ENCODE measurements at places on chromosomes 3 and 15.

- DNase-seq = no peak
Observed at GRCh38 chr3:113183748-113184661, 27.4 kb upstream of the BOC start.

GRCh38 chr3:187130346-187131066 lies 8.8 kb downstream of the RPL39L start:
- DNase-seq = peak; percentile 6

- no peak for DNase-seq
Observed at GRCh38 chr15:77642793-77643430, 10.2 kb upstream of the LINGO1 start.

DNA sequence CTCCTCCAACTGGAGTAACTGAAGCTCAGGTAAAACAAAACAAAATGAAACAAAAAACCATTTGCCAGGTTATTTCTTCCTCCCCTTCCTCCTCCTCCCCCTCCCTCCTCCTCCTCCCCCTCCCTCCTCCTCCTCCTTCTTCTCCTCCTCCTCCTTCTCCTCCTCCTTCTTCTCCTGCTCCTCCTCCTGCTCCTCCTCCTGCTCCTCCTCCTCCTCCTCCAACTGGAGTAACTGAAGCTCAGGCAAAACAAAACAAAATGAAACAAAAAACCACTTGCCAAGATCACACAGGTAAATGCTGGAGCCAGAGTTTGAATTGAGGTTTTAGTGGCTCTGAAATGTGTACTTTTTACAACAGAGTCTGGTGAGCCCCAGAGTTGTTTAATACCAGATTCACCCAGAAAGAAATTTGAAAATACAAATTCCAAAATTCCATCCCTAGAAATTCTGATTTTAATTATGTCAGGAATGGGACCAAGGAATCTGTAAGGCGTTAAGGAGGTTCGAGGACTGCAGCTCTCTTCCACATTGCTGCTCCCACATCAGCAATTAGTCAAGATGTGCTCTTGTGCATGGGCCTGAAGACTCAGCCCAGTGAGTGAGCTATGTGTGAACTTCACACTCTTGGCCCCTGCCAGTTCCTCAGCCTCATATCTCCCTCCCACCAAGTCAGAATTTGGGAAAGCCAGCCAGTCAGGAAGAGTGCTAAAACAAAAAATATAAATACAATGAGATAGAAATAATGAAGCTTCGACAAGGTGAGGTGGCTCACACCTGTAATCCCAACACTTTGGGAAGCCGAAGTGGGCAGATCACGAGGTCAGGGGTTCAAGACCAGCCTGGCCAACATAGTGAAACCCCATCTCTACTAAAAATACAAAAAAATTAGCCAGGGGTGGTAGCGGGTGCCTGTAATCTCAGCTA lies 31.6 kb upstream of the ZNF770 start:
- DNase-seq = no peak

DNA sequence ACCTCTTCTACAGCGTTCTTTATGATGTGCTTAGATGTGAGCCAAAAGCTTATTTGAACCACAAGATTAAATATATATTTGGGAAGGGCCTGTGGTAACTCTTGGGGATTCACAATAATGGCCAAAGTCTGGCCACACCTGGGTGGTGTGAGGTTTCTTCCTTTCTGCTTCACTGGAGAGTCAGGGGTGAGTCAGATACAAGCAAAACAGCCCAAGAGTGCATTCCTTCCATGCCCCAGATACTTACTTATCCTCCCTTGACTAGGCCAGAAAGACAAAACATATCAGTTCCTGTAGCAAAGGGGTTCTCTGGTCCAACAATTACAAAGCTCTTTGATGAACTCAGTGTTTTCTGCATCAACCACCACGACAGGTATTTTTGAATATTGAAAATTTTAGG lies 941 bp downstream of the ZBED2 start:
- peak; percentile 34 for DNase-seq

Data from amniotic stem cell (primary cell).